Activated CD8-positive, alpha-beta memory T cell treated with anti-CD3 and anti-CD28 coated beads for 1 hour (primary cell): ENCODE measurements at places on chromosomes 2 and 18.

DNA sequence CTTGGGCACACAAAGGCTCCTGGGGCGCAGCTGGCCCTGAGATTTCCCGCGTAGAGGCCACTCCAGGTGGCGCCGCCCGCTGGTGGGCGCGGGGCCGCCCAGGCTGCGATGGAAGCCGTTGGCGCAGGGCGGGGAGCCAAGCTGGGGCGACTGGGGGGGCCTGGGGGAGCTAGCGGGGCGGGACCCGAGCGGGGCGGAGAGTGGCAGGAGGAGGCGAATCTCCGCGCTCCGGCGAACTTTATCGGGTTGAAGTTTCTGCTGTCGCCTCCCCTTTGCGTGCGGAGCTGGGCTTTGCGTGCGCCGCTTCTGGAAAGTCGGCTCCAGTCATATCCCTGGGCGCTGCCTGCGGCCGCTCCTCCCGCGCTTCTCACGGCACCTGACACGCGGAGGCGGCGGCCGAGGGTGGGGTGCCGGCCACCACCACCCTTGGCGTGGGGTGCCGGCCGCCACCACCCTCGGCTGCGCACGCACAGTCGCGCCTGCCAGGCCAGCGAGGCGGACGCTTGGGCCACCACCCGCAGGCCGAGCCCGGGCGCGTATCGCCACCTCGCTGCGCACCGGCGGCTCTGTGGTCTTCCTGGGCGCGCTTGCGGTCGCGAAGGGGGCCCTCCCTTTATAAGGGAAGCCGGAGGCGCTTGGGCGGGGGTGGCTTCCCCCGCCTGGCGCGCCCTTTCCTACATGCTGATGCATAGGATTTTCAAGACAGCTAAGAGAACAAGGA lies 919 bp upstream of the CYP1B1 start:
- no peak for DNase-seq

GRCh38 chr2:62531594-62531993 lies 25.6 kb upstream of the TMEM17 start:
- no peak for DNase-seq

- no peak for DNase-seq
Measured at GRCh38 chr2:17969661-17970060, 91.2 kb downstream of the KCNS3 start.

GRCh38 chr2:150428641-150429040 lies 58.8 kb downstream of the RND3 start:
- no peak for DNase-seq

GRCh38 chr2:118388771-118389170 lies 300.5 kb downstream of the INSIG2 start:
- DNase-seq: no peak

GRCh38 chr2:53877556-53877955 lies 17.8 kb upstream of the GPR75 start:
- DNase-seq: no peak

DNA sequence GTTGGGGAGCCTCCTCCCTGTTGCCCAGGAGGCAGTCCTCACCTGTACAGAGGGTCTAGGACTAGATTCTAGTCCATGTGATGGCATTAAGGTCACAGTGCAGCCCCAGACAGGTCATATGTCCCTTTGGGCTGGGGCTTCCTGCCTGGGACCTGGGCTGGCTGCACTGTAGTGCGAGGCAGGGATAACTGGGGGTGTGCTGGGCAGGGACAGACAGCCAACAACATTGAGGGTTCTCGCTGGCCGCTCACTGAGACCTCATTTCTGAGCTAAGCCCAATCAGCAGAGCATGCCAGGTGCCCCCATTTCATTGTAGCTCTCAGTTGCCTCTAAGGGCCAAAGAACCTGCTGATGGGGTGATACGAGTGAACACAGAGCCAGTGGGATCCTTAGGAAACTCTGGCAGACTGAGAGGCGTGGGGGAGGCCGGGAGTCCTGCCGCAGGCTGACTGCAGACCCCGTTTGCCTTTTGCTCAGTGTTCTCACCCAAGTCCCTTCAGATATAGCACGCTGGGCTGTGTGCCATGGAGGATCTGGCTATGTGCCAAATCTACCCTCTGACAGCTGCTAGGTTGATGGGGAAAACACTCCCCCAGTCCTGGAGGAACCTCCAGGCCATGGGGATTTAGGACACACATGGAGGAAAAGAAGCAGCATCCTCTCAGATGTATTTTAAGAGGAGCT lies 51.9 kb downstream of the DYSF start:
- DNase-seq: no peak

- no peak for DNase-seq
Measured at GRCh38 chr2:57908736-57909161, 137.9 kb upstream of the VRK2 start.

DNA sequence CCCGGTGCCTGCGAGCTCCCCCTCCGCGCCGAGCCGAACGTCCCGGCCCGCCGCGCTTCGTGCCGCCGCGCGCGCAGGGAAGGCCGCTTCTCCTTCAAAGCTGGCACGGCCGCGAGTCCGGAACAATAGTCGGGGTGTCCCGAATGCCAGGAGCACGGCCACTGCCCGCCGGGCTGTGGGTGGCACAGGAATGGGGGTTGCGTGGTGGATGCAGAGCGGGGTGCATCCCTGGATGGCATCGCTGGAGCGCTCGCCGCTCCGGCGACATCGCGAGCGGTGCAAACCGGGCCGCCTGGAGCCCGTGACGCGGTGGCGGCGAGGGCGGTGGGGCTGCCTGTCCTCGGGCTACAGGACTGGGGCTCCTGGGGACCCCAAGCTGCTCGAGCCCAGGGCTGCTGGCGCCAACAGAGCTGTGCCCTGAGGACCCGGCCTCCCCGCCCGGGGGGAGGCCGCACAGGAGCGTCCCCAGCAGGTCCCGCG lies 1.1 kb upstream of the SATB2 start:
- DNase-seq: no peak

DNA sequence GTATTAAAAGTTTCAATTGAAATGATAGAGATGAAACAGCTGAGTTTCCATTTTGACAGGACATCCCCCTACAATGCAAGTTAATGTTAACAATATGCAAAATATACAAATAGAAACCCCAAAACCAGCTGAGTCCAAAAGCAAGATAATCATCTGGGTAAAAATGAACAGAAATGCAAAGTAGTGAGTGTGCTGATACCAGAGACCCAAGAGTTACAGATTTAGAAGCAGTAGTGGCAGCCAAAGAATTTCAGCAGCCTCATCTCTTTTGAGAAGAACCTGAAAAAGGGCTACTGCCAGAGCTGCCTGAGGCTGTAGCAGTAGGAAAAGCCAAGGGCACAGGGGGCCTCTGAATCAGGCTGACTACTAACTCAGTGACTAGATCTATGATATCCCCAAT lies 82.6 kb downstream of the THADA start:
- no peak for DNase-seq

GRCh38 chr2:172239944-172240590 lies 137.4 kb upstream of the DLX2 start:
- no peak for DNase-seq

- peak; percentile 26 for DNase-seq
Measured at GRCh38 chr2:204177977-204178522, 241.5 kb downstream of the ICOS start.

GRCh38 chr2:20593072-20594034 lies 57.5 kb downstream of the HS1BP3 start:
- no peak for DNase-seq
